ENCODE measurements at places on chromosomes 7 and 10.
A peak's percentile ranks its signal among the peaks of the same experiment; 100 is the strongest.

- ATAC-seq: no peak
These were observed 417.9 kb upstream of the KLF6 start for GRCh38 chr10:4202938-4203337.

- no peak for ATAC-seq
These were observed 80.0 kb downstream of the EPC1 start for GRCh38 chr10:32266979-32267378.

GRCh38 chr10:47380341-47381102, 3.6 kb downstream of the ZNF488 start:
- no peak for ATAC-seq

DNA sequence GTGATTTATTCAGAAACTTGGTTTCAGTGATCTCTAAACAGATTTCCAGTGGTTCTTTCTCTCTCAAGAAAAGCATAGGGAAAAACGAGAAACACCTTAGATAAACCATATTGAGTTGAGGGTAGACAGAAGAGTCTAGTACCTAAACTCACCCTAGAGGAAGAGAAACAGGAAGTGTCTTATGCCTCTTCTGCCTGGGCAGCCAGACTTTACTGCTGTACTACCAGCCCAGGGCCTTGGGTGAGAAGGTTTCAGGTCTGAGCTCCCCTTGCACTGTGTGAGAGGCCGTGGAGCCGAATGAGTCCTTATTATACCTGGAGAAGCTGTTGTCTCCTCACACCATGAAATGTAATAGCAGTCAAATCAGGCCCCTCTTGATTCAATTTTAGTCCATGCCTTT, 18.2 kb downstream of the HIF1AN start:
- no peak for ATAC-seq

DNA sequence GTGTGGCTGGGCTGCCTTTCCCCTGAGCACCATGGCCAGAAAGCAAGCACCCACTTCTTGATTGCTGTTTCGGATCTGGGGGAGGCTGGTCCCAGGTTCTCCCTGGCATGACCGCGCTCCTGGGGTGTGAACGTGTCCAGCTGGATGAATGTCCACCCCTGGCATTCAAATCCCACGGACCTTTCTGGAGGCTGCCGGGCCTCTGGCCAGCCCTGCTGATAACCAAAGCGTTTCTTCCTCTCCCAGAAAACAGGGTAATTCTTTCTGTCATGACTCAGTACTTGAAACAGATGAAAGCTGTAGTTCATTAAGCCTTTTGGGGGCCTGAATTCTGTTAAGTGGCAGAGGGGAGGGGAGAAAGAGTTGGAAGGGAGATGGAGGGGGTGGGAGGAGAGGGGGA, 73.1 kb upstream of the SAMD8 start:
- ATAC-seq: no peak

DNA sequence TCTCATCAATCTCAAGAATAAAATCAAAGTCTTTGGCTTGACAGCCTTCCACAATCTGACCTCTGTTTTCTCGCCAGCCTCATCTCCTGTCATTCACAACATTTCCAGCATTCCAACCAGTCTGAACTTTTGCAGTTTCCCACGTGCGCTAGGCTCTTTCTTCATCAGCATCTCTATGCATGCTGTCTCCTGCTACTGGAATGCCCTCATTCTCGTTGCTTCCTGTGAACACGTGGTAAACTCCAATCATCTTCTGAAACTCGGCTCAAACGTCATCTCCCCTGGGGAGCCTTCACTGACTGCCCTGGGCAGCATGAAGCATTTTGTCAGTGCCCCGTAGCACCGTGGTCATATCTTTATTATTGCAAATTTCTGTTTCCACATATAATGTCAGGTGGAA, 12.2 kb upstream of the RSBN1L start:
- ATAC-seq: no peak

DNA sequence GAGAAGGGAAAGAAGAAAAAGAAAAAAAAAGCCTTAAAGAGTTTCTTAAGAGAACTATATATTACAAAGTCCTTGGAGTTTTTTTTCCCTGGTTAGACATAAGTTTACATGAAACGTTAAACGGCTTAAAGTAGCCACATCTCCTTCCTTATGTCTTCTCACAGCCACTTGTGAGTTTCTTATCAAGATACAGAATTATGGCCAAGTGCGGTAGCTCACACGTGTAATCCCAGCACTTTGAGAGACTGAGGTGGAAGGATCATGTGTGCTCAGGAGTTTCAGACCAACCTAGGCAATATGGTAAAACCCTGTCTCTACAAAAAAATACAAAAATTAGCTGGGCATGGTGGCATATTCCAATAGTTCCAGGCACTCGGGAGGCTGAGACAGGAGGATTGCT, 54.3 kb downstream of the IKZF1 start:
- no peak for ATAC-seq

DNA sequence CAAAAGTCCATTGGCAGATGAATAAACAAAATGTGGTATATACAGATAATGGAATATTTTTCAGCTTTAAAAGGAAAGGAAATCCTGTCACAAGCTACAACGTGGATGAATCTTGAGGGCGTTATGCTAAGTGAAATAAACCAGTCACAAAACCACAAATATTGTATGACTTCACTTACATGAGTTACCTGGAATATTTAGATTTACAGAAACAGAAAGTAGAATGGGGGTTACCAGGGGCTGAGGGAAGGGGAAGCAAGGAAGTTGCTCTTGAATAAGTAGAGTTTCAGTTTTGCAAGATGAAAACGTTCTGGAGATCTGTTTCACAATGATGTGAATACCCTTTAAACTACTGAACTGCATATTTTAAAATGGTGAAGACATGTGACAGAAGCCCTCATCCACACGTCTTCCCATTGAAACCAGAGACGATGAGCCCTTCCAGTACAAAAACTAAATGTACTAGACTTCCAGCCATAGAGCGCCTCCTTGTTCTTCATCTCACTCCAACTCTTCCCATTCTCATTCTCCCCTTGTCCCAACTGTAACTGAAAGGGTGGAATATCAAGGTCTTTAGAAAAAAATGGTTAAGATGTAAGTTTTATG, 62.4 kb downstream of the MICU1 start:
- peak; percentile 92 for ATAC-seq

DNA sequence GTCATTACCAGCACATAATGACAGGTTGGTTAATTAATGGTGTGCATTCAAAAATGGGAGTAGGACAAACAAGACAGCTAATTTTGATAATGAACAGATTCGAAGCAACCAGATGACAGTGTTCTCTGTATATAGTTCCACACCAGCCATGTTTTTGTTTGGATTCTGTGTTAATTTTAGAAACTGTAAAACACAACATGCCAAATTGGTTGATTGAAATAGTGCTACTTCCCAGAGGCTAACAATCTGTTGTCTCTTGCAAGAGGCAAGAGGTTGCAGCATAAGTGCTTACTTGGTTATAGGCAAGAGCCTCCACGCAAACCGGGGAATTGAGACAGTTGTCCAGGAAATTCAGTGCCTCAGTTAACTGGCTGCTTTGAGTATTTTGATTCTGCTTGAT, 170.2 kb upstream of the HABP2 start:
- no peak for ATAC-seq
